ENCODE measurements at places on chromosomes 2 and 18.

GRCh38 chr2:212777020-212777491 lies 238.5 kb upstream of the ERBB4 start:
- DNase-seq = peak; percentile 24

- no peak for DNase-seq
Observed at GRCh38 chr2:216475767-216476166, 22.9 kb upstream of the RPL37A start.

GRCh38 chr2:231296401-231296974 lies 98.1 kb downstream of the ARMC9 start:
- no peak for DNase-seq

DNA sequence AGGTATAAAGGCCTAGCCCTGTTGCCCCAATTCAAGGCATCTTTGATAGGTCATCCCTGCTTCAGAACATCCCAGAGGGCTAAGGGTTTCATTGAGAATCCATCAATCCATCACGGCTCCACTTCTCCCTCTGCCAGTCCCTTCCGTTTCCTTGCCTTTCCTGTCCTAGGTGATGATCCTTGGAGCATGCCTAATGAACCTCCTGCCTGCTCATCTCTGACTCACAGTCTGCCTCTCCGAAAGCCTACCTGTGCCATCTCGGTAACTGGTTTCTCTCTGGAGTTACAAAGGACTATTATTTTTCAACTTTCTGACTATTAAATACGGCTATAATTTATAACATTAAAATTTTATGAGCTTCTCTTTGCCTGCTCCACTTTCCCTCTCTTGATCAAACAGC lies 36.7 kb upstream of the OSBPL6 start:
- no peak for DNase-seq

DNA sequence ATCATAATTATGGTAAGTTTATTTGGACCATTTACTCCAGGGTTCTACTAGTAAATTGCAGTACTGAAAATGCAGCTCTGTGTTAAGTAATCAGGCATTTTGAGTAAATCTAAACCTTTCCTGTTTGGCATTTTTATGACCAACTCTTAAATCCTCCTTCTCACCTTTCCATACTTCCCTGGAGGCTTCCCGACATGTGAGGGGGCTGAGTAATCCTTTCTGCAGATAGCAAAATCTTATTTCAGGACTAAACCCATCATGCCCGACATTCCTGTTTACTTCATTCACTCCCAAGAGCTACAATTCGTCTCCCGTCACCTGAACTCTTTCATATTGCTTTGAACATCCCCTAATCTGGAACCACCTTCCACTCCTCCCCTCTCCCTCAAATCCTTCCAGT lies 296.6 kb downstream of the IKZF2 start:
- DNase-seq = no peak

GRCh38 chr2:64063924-64064331 lies 44.7 kb upstream of the VPS54 start:
- DNase-seq = peak; percentile 58

DNA sequence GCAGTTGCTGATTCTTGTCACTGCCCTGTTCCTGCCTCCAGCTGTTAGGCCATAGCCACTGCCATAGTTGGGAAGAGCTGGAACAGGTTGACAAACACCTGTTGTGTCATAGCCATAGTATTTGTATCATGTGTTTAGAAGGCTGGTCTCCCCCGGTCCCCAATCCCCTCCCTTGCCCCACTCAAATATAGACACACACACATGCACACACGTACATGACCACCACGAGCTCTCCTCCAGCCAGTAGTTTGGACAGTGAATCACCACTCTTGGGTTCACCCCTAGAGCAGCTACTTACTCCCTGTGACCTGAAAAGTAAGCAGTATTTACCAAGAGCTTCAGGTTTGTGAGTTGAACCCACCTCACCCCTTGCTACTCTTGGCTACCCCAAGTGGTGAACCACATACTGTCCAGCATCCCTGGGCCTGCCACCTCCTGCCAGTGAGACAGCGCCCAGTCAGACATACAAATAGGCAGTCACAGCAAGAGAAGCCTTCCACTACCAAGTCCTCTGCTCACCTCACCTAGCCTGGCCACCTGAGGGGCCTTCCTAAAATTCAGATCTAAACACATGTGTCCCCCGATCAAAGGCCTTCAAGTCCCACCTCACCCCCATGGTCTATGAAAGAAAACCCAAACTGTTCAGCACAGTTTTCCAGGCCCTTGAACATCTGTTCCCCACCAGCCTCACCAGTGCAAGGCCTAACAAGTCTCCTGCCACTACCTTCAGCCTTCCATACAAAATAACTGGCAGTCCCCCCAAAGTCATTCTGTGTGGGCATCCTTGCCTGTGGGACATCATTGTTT lies 7.1 kb downstream of the PCBP1 start:
- DNase-seq = no peak

DNA sequence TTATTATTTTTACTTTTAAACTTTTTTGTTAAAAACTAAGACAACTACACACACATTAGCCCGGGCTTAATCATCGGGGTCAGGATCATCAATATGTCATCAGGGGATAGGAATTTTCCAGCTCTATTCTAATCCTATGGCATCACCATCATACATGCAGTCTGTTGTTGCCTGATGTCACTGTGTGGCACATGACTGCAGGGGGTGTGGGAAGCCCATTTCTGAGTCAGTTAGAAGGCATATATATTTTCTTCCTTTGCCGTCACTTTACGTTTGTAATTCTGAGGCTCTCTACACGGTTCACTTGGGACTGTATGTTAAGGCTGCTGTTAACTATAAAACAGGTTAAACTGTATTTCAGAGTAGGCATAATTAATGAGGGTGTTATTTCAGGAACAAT lies 144.4 kb upstream of the ITGA6 start:
- peak; percentile 91 for DNase-seq

GRCh38 chr2:177231270-177231669 lies 18.7 kb downstream of the HNRNPA3 start:
- DNase-seq = no peak

GRCh38 chr2:109058191-109058632 lies 69.2 kb upstream of the EDAR start:
- DNase-seq = no peak

DNA sequence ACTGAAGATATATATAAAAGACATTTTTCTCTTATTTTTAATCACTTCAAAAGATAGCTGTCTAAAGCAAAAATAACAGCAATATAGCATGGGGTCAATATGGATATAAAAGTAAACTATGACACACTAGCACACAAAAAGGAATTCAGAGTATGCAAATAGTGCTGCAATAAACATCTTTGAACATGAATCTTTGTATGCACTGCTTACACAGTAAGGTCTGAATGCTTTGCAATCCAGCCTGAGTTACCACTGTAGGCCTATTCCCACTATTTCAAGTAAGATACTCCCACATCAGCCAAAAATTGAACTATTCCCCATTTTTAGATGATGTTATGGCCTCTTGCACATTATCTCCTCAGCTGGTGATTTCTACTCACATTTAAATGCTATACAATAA lies 27.4 kb upstream of the ERCC3 start:
- no peak for DNase-seq

- no peak for DNase-seq
Observed at GRCh38 chr2:48339451-48339850, 190.5 kb upstream of the STON1 start.

DNA sequence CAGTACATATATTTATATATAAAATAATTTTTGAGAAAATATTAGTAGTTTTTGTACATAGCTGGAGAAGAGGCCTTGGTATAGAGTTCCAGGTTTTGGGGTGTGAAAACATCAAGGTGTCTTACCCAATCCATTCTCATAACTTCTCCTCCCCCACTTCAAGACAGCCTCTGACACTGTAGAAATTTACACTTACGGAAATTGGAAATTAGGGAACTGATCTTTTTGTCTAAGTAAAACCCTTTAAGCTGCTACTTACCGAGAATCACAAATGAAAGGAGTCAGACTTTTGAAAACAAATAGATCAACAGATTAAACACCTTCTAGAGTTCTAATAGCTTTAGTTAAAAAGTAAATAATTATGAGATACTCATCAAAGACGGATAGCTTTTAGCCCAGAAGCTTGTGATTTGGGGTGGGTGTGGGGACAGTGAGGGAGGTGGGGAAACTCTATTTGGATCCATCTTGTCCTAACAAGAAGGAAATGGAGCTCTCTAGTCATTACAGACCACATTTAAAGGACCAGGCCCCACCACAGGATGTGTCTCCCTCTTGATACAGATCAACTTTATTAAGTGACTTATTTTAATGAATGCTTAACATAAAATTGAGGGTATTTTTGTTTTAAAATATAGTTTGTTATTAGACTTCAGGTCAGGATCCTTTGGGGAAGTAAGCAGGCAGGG lies 11.1 kb upstream of the FBXO11 start:
- DNase-seq = no peak

DNA sequence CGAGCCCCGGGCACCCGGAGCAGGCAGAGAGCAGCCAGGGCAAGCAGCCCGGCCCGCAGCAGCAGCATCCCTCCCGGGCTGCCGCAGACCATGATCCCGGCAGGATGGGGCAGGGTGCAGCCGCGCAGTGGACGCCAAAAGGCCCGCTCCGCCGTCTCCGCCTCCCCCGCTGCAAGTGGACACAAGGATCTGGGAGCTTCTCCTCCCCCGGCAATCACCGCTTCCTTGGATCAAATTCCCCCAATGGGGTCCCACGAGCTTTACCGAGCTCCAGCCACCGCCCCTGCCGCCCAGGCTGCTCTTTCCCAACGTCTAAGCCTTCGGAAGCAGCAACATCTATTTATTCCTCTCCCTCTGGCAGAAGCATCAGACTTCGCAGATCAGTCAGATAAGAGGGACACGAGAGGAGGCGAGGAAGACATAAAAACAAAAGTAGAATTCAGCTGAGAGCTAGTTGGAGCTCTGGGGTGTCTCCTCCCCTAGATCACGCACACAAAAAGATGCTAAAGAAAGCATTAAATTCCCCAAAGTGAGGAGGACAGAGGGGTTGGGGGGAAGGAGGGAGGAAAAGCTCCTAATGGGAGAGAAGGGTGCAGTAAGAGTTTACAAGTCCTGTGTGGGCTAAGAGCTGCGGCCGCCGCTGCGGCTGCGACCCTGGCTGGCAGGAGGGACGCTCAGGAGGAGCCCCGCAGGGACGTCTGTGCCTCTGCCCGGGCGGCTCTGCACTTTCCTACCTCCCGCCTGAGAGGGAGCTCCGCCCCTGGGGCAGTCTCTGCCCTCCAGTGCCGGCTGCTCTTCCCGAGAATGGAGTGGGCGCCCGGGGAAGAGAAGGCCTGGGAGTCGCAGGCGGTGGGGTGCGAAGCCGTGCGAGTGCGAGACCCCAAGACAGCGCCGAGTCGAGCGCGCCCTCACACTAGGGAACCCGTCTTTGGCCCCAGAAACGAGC lies at the start of gene FRZB:
Gene FRZB (minus strand): TSS at position 177 of the 946 bp plus-strand sequence. CDS start 85 bp downstream, at position 92.
- no peak for DNase-seq

DNA sequence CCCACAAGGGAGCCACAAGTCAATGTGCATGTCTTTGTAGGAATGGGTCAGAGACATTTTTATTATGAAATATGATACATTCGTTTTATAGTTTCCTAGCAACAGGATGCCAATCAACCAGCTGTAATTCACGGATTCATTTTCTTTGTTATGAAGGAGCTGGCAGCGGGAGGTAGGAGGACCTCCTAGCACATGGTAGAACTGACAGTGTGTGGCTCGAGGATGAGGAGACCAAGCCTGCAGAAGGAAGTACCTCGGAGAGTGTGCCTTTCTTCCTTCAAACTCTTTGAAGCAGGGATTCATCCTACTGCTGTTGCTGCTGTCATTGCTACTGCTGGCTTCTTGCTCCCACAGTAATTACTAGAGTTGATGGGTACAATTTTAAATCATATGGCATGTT lies 504.8 kb upstream of the KLHL29 start:
- DNase-seq = peak; percentile 15

- no peak for DNase-seq
Observed at GRCh38 chr2:30288561-30288960, 57.2 kb downstream of the LBH start.

DNA sequence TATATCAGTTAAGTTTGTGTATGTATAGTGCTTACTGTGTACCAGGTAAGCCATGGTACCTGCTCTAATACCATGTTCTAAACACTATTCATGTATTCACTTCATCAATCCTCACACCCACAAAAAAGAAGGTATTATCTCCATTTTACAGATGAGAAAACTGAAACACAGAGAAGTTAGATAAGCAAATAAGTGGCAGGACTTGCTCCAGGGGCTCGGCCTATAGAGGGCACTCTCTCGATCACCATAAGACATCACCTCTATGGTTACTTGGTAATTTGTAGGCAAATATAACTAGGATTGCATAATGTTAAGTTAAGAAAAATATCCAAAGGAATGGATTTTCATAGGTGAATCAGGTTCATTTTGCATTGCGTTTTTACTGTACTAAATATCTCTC lies 118.1 kb upstream of the FN1 start:
- no peak for DNase-seq

GRCh38 chr2:27907547-27907946 lies 17.0 kb downstream of the BABAM2 start:
- no peak for DNase-seq

DNA sequence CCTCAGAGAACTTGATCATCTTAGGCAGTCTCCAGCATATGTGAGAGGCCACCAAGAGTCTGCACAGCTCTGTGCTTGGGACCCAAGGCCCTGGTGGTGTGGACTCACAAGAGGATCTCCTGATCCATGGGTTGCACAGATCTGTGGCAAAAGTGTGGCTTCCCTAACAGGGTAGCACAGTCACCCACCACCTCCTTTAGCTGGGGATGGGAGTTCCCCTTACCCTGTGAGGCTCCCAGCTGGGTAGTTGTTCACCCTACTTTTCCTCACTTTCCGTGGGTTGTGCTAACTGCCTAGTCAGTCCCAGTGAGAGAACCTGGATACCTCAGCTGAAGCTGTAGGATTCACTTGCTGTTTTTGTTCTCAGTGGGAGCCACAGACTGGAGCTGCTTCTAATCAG lies 123.7 kb downstream of the FTCDNL1 start:
- DNase-seq = no peak

- no peak for DNase-seq
Observed at GRCh38 chr2:75010571-75010970, 52.1 kb downstream of the POLE4 start.

GRCh38 chr2:39506215-39506614 lies 69.1 kb upstream of the MAP4K3 start:
- no peak for DNase-seq

DNA sequence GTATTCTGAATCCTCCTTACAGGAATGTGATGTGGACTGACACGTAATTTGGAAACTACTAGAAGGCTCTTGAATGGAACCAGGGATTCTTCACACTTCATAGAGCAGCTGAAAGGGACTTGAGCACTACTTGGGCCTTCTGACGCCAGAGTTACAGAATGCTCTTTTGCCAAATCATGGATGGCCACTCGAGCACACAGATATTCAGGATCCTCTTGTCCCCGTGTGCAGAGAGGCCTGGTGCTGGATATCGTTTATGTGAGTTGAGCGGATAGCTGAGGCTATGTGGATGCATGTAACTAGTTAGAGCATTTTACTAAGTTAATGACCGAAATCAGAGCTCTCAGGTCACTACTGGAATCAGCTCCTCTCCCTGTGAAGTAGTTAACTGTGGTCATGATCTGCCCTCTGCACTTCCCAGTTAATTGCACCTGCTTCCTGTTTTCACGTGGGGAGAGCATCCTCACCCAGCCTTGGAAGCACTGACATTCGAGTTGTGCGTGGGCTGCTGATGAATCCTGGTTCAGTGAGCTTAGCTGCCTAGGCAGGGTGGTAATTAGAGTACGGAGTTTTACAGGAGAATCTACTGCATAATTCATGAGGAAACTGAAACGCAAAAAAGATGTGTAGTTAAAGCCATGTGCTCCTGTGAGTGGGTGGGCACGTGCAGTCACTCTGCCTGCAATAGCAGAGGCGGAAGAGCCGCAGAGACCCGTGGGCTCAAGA lies 5.2 kb upstream of the TPO start:
- DNase-seq = no peak

- no peak for DNase-seq
Observed at GRCh38 chr2:215930505-215931253, 82.7 kb downstream of the MREG start.

All from HT1080 (cell line).